Activated CD4-positive, alpha-beta T cell treated with anti-CD3 and anti-CD28 coated beads for 36 hours (primary cell): ENCODE measurements at places on chromosomes 13 and 19.

GRCh38 chr13:107376341-107377125, 808.6 kb upstream of the ARGLU1 start:
- no peak for DNase-seq

- DNase-seq, result peak; percentile 76
Measured at GRCh38 chr19:30682999-30683536, 310.9 kb downstream of the ZNF536 start.

- DNase-seq, result peak; percentile 44
Measured at GRCh38 chr19:29478578-29479565, 46.9 kb upstream of the VSTM2B start.

- DNase-seq, result no peak
Measured at GRCh38 chr13:36981156-36981743, 17.9 kb downstream of the ALG5 start.

GRCh38 chr19:13429563-13429962, 76.7 kb downstream of the CACNA1A start:
- DNase-seq, result no peak

DNA sequence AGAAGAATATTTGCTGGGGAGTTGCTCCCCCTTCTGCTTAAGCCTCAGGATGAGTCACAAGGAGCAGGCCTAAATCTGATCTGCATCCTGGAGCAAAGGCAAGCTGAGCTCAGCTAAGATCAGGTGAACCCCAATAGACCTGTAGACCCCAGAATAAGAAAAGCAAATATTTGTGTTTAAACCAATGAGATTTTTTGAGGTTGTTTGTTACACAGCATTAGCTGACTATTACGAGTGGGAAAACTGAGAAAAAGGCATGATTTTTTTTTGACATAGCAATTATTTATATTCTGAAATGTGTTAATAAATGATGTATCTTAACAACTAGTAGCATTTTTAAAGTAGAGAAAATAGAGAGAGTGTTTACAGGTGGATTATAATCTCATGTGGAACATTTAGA, 45.1 kb downstream of the ADGRE3 start:
- DNase-seq, result no peak

DNA sequence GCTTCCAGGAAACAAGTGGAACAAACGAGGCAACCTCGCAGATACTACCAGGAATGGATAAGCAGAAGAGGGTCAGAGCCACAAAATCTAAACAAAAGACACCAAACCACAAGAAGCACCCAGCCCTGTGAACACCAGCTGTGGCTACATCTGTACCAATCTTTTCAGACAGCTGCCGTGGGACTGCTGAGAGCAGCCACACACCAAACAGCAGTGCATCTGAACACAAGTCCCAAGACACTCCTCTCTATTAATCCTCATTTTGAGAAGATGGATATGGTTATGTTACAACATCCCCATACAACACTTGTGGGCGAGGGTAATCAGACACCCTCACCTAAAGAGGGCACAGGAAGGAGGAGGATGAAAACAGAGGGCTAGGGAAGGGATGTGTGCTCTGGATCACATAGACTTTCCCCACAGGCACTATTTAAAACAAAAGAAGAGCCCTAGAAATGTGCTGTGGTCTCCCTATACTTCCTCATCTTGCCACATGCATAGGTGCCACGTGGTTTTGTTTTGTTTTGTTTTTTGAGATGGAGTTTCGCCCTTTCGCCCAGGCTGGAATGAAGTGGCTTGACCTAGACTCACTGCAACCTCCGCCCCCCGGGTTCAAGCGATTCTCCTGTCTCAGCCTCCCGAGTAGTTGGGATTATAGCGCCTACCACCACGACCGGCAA, 41.6 kb upstream of the ZNF14 start:
- no peak for DNase-seq

GRCh38 chr13:109333893-109334651, 452.3 kb downstream of the IRS2 start:
- DNase-seq, result no peak

DNA sequence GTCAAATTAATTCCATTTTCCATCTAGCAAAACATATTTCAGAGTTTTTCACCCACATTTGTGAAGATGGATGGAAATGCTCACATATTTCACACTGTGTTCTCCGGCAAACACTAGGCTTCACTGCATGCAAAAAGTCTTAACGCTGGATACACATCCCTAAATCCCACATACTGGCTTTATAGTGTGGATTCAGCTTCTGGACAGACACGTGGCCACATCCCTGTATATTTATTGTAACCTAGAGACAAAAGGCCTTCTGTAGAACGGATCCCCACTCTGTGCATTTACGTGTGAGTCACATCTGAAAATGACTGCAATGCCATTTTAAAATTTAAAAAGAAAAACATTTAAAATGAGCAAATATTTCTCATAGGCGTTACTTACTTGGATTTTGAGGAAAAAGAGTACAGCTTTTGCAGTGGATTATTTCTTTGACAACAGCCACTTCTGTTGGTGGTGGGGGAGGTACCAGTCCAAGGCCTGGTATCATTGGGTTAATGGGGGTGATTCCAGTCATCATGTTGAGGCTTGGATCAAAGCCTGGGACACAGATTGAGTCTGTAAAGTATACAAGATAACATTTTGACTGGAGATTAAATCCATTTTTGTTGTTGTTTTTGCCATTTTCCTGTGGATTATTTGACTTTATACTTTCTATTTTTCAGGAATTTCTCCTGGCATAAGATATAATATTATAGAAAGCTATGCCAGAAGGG, 337.7 kb downstream of the DNAJC15 start:
- DNase-seq, result no peak

GRCh38 chr13:40205771-40206240, 460.6 kb downstream of the FOXO1 start:
- peak; percentile 45 for DNase-seq

GRCh38 chr19:45553464-45553863, 31.1 kb downstream of the OPA3 start:
- no peak for DNase-seq

GRCh38 chr13:36536546-36536945, 104.3 kb downstream of the CCNA1 start:
- DNase-seq, result no peak

DNA sequence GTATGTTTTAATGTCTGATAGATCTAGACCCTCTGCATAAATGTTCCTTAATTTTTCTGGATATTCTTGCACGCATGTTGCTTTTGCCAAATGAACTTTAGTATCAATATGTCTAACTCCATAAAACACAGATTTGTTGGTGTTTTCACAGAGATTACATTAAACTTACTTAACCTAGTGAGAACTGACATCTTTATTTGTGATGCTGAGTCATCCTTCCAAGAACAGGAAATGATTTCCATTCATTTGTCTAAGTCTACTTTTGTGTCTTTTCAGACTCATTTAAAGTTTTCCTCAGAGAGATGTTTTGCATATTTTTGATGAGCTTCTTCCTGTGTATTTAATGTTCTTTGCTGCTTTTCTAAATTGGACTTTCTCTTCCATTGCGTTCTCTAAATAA, 184.0 kb downstream of the SLC7A1 start:
- no peak for DNase-seq

DNA sequence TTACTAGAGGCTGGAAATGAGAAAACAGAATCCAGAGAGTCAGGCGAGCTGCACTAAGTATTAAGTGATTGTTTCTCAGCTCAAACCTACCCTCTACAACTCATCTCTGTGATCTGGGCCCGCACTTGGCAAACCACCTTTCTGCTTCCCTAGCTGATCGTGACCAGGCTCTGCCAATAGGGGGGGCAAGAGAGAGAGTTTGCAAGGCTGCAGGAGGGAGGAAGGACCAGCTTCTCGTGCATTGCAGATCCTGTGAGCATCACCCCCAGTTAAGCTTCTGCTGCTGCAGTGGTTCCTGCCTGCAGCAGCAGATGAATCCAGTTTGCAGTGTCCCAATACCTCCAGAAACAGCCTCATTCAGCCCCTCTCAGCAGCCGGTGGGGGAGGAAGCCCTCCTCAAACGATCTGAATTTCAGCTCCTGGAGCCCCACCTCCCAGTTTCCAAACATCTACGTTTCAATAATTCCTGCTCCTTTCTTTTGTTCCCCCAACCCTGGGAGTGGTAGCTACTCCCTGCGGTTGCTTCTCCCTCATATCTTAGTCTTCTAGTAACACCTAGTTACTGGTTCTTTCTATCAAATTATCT, 20.0 kb downstream of the XRCC1 start:
- DNase-seq, result peak; percentile 90

- no peak for DNase-seq
Measured at GRCh38 chr19:47673426-47673825, 39.8 kb upstream of the EHD2 start.

DNA sequence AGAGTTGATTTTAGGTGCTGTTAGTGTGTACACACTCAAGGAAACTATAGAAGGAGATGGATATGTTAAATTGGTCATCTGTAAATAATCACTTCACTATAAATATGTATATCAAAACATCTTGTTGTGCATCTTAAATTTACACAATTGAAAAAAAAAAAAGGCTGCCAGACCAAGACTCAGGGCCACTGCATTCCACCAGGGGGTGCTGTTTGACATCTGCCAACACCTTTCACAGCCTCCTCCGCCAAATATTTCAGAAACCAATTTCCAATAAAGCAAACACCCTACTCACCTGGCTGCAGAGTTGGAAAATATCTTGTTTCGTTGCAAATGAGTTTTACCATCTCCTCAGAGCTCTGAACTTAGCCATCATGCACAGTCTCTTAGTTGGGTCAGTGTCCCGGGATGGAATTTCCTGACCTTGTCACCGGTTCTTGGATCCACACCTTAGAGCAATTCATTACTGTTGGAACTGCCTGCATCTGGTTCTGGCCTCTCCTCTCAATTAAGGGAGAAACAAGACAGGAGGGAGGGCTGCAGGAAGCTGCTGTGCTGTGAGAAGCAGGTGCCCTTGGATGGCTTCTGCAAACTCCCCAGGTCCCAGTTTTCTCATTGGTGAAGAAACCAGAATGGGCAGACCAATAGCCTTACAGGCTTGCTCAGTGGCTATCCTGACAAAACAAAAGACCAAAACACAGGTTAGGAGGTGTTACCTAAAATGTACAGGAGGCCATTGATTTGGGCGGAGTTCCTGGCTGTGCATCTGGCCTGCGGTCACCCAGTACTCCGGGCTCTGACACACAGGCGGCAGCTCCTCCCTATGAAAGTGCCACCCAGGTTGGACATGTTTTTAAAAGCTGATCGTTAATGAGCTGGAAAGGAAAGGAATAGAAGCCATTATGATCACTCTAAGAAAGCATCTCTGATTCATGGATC, 746.6 kb downstream of the UQCRFS1 start:
- DNase-seq, result peak; percentile 84

- peak; percentile 41 for DNase-seq
Measured at GRCh38 chr13:23321535-23322241, 111.8 kb downstream of the SACS start.

DNA sequence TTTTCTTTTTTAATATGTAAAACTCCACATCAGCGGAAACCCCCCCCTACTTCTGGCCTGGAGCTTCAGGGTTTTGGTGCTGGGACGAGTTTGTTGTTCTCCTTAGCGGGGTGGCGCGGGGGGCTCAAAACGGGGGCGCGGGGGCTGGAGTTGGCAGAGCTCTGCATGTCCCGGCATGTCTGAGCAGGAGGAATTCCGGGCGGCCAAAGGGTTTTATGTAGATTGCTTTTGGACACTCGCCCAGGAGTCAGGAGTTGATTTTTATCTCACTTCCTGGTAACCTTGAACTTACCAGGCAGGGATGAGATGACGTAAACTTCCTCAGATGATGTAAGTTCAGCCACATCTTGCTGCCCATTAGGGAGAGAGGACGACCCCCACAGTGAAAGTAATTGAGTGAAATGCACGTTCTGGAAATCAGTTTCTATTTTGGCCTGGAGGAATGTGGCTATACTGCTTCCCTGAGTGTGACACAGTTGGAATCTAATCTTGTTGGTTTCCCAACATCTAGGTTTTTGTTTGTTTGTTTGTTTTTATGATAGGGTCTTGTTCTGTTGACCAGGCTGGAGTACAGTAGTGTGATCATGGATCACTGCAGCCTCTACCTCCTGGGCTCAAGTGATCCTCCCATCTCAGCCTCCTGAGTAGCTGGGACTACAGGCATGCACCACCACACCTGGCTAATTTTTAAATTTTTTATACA, 21.0 kb upstream of the GDF15 start:
- DNase-seq, result no peak

- peak; percentile 94 for DNase-seq
Measured at GRCh38 chr19:35899547-35900214, 659 bp downstream of the NFKBID start.

DNA sequence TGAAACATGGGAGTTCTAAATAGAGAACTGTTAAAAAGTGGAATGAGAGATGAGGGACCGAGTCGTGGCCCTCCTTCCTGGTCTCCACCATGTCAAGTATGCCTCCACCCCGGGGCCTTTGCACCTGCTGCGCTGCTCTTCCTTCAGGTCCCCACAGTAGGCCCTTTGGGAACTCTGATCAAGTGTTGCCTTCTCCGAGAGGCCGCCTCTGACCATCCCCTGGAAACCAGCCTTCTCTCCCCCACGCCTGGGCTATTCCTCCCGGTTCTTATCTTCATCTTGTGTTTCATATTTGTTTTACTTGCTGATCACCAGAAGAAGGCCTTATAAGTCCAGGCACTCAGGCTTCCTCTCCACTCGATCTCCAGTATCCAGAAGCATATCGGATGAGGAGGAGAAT, 40.0 kb downstream of the IRS2 start:
- no peak for DNase-seq

GRCh38 chr13:75224053-75224742, 257.8 kb downstream of the TBC1D4 start:
- no peak for DNase-seq

- DNase-seq, result no peak
Measured at GRCh38 chr19:18100710-18101109, 3.1 kb downstream of the MAST3 start.

- no peak for DNase-seq
Measured at GRCh38 chr19:39918183-39918651, 16.2 kb downstream of the FCGBP start.

- DNase-seq, result peak; percentile 29
Measured at GRCh38 chr19:11574689-11575088, 2.8 kb downstream of the ACP5 start.

- no peak for DNase-seq
Measured at GRCh38 chr19:44869733-44870470, 21.2 kb upstream of the TOMM40 start.

DNA sequence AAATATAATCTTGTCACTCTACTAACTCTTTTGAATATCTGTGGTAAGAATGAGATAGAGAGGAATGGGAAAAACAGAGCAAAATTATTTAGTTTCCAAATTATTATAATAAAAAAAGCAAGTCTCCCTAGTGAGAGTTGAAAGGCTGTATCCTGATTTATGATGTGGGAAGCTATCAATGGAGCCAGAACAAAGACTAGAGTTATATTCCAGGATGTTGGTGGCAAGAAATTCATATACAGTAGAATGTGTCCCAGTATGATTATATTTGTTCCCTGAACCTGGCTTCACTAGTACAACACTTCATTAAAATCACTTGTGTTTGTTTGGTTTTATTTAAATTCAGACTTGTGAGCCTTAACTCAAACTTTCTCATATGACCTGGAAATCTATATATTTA, 630.3 kb downstream of the GPC5 start:
- no peak for DNase-seq

DNA sequence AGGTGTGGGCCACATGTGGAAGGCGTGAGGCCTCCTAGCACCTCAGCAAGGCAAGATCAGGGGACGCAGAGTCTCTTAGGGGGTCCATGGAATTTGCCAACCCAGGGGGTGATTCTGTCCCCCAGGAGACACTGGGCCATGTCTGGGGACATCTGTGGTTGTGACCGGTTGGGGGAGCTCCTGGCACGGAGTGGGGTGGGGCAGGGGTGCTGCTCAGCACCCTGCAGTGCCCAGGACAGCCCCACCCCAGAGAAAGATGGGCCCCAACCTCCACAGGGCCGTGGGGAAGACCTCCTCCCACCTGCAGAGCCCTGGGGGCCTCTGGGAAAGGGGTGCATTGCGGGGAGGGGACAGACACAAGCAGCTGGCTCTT, 4.0 kb downstream of the MKNK2 start:
- no peak for DNase-seq
